CD14-positive monocyte (primary cell): ENCODE measurements at places on chromosomes 16 and 17.

GRCh38 chr16:58343562-58343961 lies 48.7 kb upstream of the GINS3 start:
- no peak for DNase-seq

- peak; percentile 19 for DNase-seq
These were observed 89.2 kb downstream of the MAP2K6 start for GRCh38 chr17:69503711-69504110.

- no peak for DNase-seq
These were observed 5.9 kb downstream of the UQCRC2 start for GRCh38 chr16:21959050-21959449.

- DNase-seq, result peak; percentile 85
These were observed 42.1 kb downstream of the TBC1D16 start for GRCh38 chr17:79993390-79994227.

DNA sequence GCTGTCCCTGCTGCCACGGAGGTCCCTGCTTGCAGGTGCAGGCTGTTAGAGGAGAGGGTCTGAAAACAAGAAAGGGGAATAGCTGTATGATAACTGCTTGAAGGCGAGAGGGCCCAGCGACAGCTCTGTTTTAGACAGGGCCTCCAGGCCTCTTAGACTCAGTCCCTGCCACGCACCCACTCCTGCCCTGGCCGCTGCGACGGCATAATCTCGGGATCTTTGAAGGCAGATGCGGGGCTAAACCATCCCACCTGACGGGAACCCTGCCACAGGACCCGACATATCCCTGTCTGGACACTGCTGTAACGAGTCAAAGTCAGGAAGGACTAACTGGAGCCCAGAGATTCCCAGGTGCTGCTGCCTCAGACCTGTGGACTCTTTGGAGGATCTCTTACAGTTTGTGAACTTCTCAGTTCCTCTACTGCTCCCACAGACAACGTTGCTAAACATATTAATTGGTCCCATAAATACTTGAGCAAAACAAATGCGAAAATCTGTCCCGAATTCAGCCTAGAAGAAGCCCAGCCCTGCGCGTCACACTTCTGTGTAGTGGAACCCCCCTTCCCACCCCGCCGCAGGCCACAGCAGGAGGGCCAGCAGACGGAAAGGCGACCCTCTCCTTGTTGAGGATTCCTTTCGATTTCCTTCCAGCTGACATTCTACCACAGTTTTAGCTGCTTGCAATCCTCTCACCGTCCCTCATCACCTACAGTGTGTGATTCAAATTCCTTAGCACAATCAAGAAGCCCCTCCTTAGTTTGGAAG lies 998 bp upstream of the TMEM11 start:
- DNase-seq, result peak; percentile 7

DNA sequence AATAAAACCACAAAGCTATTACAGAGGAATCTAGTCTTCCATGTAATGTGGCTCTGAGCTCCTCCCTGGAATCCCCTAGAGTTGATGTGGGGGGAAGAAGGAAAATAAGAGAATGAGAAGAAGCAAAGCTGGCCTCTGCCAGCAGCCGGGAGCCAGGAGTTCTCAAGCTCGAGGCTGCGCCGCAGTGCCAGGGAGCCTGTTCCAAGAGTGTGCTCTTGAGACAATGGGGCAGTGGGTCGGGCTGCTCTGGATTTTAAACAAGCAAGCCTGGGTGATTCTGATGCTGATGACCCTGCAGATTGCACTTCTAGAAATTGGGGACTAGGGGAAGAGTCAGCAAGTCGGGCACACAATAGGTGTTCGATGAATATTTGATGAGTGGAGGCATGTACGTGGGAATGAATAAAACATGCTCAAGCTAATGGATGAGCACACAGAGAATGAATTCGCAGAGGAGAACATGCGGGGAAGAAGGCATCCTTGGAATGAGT lies 119.9 kb downstream of the CMIP start:
- DNase-seq, result no peak

- no peak for DNase-seq
These were observed 183.2 kb downstream of the C16orf78 start for GRCh38 chr16:49556606-49557446.

DNA sequence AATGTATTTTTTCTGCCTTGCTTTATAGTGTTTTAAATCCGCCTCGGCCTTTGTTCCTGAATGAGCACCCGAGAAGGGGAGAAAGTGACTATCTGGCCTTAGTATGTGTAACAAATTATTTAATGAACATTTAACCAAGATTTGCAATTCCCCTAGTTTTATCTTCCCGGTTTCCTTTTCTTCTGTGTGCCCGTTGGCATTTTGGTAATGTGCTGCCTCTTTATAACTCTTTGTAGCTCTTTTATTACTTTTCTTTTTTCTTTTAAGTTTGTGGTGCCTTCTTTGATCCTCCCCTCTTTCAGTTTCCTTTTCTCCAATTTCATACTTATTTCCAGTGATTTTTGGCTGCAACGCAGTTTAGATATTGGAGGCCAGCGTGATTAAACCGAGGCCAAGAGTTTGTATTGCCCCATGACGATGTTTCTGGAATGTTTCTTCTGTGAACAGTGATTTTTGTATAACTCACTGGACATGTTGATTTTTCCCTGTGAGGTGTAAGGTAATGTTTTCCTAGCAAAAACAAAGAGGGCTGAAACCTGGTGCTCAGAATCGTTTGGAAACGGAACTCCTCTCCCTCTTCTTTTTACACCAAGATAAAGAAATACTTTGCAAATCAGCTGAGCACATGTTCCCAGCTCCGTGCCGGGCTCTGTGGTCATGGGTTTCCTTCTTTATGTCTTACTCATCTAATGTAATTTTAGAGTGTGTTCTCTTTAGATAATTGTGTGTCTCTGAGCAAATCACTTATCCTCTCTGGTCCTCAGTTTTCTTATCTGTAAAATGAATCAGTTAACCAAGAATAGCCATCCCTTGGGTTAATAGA lies 344.3 kb downstream of the WWOX start:
- DNase-seq, result no peak

GRCh38 chr16:69166946-69167930 lies 19.7 kb upstream of the SNTB2 start:
- DNase-seq, result no peak

DNA sequence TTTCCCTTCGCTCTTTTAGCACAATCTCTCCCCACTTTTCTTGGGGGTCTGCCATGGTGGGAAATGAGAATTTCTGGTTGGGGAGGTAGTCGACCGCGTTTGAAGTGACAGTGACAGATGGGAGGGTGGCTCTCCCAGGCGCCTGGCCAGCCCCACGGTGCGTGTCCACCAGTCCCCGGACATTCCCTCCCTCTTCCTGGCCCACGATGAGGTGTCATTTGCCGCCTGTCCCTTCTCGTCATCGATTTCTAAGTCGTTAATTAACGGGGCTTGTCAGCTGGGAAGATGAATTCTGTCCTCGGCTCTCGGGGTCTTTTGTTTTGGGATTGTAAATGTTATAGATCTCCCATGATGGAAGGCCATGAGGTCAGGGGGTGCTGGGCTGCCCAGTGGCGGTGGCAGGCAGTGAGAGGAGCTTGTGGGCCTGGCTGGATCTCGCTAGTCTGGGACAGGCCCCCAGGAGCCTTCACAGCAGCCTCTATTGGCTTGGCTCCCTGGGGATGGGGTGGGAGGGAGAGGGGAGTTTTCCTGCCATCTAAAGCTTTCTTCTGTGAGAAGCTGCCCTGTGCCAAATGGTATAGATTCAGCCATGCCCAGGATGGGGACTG lies 164.2 kb downstream of the MRM1 start:
- DNase-seq, result no peak

- DNase-seq, result no peak
These were observed 79.3 kb downstream of the EMP2 start for GRCh38 chr16:10501016-10501607.

DNA sequence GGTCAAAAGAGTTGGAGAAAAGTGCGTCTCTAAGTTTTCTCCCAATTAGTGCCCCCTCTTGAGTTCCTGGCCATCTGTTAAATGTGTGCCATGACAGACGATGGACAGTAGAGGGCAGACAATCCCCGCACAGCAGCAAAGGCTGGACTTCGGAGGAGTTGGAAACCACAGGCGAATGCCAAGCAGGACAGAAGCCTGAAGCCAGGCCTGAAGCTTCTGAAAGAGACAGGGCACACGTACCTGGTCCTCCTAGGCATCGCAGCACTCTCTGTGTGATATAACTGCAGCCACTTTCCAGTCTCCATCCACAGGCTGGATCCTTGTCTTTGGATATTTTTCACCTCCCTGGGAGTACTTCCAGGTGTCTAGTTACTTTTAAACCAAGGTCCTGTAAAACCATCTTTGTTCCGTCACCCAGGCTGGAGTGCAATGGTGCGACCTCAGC lies 14.5 kb downstream of the C17orf100 start:
- DNase-seq, result peak; percentile 68

DNA sequence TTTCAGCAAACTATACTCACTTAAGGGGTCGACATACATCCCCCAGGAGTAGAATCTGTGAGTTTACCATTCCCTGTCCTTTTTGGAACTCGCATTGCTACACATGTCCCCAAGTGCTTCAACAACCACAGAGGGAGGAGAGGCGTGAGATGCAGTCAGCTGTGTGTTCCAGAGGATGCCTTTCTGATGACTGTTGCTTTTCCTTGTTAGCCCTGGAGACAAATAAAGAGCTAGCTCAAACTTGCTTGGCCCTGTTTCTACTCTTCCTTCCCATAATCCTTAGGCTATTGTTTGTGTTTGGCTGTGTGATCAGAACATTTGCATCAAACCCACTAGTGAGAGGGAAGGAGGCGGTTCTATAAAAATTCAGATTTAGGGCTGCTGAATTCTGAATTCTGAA lies 264.0 kb downstream of the ENGASE start:
- DNase-seq, result no peak

DNA sequence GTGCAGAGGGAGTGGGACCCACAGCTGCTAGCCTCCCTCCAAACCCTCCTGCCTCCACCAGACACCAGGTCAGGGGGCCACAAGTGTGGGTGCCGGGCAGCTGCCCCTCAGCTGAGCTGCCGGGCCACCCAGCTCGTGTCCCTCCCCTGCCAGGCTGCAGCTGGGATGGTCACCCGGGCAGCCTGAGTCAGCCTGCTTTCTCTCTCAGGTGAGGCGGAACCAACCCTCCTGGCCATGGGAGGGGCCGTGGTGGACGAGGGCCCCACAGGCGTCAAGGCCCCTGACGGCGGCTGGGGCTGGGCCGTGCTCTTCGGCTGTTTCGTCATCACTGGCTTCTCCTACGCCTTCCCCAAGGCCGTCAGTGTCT lies 6.9 kb downstream of the SLC16A3 start:
- DNase-seq, result no peak

- no peak for DNase-seq
These were observed 16.9 kb downstream of the NARF start for GRCh38 chr17:82475458-82475857.

DNA sequence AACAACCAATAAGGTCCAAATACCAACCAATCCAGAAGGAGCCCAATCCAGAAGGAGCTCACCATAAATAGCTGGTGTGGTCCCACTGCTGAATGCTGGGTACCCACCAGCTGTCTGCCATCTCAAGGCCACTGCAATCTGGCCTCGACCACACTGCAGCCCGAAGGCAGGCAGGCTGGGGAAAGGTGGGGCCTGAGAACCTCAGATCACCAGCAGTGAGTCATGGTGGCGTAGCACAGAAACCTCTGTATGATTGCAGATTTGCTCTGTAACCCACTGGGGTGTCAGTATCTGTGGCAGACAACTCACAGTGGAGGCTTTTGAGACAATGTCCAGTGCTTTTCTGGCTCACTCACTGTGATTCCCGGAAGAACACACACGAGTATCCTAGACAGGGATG lies 14.7 kb upstream of the CMTR2 start:
- DNase-seq, result no peak

DNA sequence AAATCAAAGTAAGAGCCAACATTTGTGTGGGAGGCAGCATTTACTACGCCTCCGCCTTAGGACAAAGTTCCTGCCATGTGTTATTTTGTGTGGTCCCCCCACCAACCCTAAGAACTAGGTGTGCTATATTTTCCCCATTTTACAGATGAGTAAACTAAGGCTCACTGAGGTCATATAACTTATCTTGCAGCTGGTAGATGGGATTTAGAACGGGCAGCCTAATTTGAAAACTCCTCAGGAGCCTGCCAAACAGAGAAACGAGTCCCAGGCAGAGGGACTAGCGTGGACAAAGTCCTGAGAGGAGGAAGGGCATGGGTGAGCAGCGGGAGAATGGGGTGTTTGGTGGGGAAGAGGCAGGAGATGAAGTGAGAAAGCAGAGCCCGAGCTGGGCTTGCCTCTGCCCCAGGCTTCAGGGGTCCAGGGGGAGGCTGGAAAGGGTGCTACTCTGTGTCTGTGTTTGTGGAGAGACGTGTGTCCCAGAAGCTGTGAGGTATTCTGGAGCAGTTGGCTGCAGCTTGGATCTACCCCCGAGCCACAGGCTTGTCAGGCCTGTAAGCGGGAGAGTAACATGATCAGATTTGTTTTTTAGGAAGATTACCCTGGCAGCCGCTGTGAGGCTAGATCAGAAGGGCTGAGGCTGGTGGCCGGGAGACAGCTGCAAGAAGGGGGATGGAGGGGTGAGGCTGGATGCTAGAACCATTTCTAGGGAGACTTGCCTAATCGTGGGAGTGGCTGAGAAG lies 5.0 kb downstream of the MLLT6 start:
- DNase-seq, result no peak

GRCh38 chr16:641326-642188 lies at the start of gene MCRIP2:
MCRIP2 (plus strand) TSS chr16:641828; CDS start chr16:641992, 164 bp downstream.
- DNase-seq, result peak; percentile 69

DNA sequence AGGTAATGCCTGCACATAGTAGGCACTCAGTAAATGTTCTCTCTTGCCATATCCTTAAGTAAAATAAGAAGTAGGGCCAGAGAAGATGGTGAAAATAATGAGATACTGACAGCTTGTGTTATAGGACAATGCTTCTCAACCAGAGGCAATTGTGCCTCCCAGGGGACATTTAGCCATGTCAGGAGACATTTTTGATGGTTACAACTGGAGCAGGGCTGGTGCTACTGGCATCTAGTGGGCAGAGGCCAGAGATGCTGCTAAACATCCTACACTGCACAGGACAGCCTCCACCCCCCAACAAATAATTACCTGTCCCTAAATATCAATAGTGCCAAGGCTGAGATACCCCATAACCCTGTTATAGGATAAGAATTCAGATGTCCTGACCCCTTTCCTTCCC lies 1.7 kb downstream of the RAD51D start:
- DNase-seq, result no peak

GRCh38 chr17:883586-883962 lies 96.0 kb downstream of the NXN start:
- DNase-seq, result no peak

DNA sequence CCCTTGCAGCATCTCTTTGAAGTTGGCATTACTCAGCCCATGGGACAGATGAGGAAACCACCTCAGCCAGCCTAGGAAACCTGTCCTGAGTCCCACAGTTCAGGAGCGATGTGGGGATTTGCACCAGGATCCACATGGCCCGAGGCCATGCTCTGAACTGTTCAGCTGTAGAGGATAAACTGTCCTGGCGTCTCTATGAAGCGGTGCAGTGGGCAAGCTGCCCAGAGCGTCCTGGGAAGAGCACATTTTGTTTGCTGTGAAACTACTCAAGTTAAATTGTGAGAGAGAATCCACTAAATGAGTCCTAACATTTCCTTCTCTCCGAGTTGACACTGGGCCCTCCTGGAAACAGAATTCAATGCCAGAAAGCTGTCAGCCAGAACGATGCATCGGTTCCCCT lies 276.6 kb upstream of the TNRC6C start:
- no peak for DNase-seq
